Breast epithelium (tissue), 4 donors: ENCODE measurements at places on chromosomes 1 and 21. TPM values are rescaled to one million over a fixed set of nuclear protein-coding genes. Genes with fewer than 3 reads are reported as not detected.
A peak's percentile ranks its signal among the peaks of the same experiment; 100 is the strongest.

The VHLL gene
- 0.98 TPM for total RNA-seq

The CAPN9 gene
- not detected for total RNA-seq

The DYNLT5 gene
- 0.33 TPM for total RNA-seq

The LCE1F gene
- total RNA-seq = not detected

The C1QTNF12 gene
- total RNA-seq = not detected

DNA sequence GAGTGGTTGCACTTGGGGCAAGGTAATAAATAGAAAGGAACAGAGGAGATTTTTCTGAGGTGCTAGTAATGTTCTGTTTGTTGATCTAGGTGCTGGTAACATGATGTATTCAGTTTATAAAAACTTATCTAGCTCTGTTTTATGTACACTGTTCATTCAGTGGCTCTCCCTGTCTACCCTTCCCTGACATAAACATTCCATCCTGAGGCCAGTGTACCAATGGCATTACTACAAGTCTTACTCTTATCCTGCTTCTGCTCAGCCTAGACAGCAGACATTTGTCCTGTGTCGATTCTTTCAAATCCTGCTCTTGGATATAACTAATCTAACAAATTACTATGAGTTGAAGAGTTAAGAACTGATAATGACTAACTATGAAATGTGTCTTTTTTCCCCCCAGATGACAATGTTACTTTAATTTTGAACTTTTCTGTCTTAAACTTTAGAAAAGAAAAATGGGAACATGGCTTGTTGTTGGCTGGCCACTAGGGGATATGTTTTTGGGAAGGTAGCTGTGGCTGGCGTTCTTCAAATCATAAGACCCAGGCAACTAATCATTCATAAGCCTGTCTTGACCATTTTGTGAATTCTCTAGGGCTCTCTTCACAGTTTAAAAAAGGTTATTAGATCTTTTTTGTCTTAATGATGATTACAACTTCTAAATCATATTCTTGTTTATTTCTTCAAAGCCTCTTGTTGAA is 390.9 kb downstream of the PBX1 start:
- no peaks in the 10 kb centered on the region for H3K36me3 ChIP-seq
- no peak overlapping the region for H3K27ac ChIP-seq
- H3K4me1 ChIP-seq = no peaks in the 10 kb centered on the region
- DNase-seq = no peak

DNA sequence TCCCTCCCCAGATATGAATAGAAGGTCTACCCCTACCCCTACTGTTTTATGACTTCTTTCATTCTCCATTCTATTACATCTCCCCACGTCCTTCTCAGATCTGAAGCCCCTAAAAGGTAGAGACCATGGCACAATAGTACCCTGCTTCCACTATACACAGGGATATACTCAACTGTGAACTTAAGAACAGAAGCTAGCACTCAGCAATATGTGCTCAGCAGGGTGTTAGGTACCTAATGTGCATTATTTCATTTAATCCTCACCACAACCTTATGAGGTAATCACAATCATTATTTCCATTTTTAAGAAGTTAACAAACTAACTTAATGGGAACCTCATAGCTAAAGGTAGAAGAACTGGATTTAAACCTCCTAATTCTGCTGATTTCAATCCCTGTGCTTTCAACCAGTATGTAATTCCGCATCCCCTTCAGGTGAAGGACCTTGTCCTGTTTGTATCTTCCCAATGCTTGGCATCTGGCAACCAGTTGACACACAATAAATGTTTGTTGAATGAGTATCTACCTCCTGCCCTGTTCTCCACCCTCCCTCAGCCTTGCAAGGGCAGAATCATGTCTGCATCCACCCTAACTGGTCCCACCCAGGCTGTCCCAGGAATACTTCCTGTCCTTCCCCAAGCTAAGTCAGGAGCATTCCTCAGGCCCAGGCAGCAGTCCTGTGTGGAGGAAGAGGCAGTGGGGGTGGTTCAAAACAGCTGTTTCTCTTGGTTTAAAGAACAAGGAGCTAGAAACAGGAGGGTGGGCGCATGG is 6.5 kb downstream of the DENND2D start:
- H3K4me1 ChIP-seq = no peaks in the 10 kb centered on the region
- H3K36me3 ChIP-seq = no peaks in the 10 kb centered on the region
- no peaks in the 10 kb centered on the region for H3K27me3 ChIP-seq
- no peak for DNase-seq

GRCh38 chr1:78088486-78088885 is 42.7 kb downstream of the GIPC2 start:
- H3K4me1 ChIP-seq = no peaks in the 10 kb centered on the region
- H3K27ac ChIP-seq = no peak overlapping the region
- DNase-seq = no peak
- H3K36me3 ChIP-seq = no peaks in the 10 kb centered on the region

DNA sequence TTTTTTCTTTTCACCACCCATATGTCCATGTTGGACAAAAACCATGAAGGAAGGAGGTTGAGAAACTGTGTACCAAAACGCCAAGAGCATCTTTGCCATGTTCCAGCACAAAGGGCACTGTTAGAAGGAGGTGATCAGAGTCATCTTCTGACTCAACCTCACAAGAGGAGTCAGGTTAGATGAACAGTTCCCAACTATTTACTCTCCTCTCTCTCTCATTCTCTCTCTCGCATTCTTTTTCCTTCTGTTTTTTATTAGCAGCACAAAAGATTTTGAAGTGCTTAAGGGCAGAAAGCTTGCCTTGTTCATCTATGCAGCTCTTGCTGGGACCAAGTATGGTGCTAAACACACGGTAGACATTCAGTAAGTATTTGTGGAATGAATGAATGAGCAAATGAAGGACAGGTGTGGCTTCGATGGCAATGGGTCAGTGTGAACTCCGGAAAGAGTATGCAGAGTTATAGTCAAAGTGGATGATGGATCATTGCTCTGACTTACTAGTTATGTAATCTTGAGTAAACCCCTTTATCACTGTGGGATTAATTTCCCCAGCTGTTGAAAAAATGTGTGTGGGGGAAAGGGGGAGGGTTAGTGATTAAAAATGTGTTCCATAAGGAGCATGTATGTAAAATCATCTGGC is 33.9 kb downstream of the DDR2 start:
- no peaks in the 10 kb centered on the region for H3K36me3 ChIP-seq
- no peaks in the 10 kb centered on the region for H3K27me3 ChIP-seq
- H3K27ac ChIP-seq = no peak overlapping the region
- H3K4me1 ChIP-seq = peaks cover 4% of the 10 kb centered on the region
- no peak overlapping the region for H3K4me3 ChIP-seq

DNA sequence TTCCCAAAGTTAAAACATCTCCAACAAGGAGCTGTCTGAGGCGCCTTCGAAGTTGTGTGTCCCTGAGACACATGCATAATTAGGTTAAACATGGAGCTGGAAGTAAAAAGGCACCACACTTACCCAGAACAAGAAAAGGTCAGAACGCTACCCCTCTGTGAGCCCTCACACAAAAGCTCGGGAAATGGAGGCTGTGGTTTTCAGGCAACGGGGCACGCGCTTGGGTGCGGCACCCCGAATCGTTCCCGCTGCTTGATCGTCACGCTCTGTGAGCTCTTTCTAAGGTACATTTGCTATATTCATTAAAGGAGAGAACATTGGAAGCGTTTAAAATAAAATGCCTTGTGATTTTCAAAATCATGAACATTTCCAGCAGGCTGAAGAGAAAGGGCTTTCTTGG is 12.5 kb downstream of the CAPN8 start:
- H3K36me3 ChIP-seq = no peaks in the 10 kb centered on the region
- H3K4me1 ChIP-seq = no peaks in the 10 kb centered on the region
- no peak for DNase-seq

DNA sequence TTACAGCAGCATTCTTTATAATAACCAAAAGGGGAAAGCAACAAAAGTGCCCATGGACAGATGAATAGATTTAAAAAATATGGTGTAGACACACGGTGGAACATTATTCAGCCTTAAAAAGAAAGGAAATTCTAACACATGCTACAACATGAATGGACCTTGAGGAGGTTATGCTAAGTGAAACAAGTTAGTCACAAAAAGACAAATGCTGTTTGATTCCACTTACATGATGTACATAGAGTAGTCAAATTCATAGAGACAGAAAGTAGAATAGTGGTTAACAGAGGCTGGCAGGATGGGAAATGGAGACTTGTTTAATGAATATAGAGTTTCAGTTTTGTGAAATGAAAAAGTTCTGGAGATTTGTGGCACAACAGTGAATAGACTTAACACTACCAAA is 151.4 kb downstream of the CYYR1 start:
- H3K27ac ChIP-seq = no peak overlapping the region
- no peaks in the 10 kb centered on the region for H3K36me3 ChIP-seq
- DNase-seq = no peak
- no peaks in the 10 kb centered on the region for H3K4me1 ChIP-seq

DNA sequence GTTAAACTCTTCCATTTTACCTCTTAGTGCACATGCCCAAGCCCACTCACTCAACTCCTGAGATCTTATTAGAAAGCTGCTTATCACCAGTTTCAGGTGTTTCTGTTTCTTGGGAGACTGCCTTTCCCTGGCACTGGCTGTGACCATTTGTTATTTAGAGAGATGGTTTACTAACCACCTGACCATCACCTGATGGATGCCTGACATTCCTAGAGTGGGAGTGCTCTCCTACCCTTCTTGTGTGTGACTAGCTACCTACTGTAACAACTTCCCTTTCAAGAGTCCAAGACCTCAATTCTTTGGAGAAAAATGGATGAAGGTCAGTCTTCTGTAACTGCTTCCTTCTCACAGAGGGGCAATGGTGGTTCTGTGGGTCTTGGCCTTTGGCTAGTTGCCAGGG is 755.2 kb upstream of the ADAMTS5 start:
- no peak for DNase-seq
- no peak overlapping the region for H3K27ac ChIP-seq
- no peaks in the 10 kb centered on the region for H3K4me1 ChIP-seq
- H3K27me3 ChIP-seq = no peaks in the 10 kb centered on the region
- no peak overlapping the region for H3K4me3 ChIP-seq

- H3K4me3 ChIP-seq = no peak overlapping the region
- H3K36me3 ChIP-seq = no peaks in the 10 kb centered on the region
- no peak overlapping the region for H3K27ac ChIP-seq
- H3K27me3 ChIP-seq = no peaks in the 10 kb centered on the region
Observed at GRCh38 chr1:11286735-11287410, 13.9 kb downstream of the UBIAD1 start.

GRCh38 chr1:69492286-69492685 is 75.4 kb upstream of the LRRC7 start:
- H3K4me1 ChIP-seq = no peaks in the 10 kb centered on the region
- H3K36me3 ChIP-seq = no peaks in the 10 kb centered on the region
- H3K4me3 ChIP-seq = no peak overlapping the region
- DNase-seq = no peak
- no peaks in the 10 kb centered on the region for H3K27me3 ChIP-seq

GRCh38 chr1:153771841-153772593 is 3.2 kb upstream of the SLC27A3 start:
- H3K4me1 ChIP-seq = peaks cover 15% of the 10 kb centered on the region
- H3K27me3 ChIP-seq = no peaks in the 10 kb centered on the region
- H3K4me3 ChIP-seq = no peak overlapping the region
- H3K36me3 ChIP-seq = no peaks in the 10 kb centered on the region
- peak overlapping the region; percentile 94 for H3K27ac ChIP-seq

- H3K4me3 ChIP-seq = no peak overlapping the region
- DNase-seq = no peak
- H3K27ac ChIP-seq = no peak overlapping the region
- no peaks in the 10 kb centered on the region for H3K4me1 ChIP-seq
- no peaks in the 10 kb centered on the region for H3K27me3 ChIP-seq
Observed at GRCh38 chr1:42195841-42196240, 31.3 kb upstream of the GUCA2A start.

- no peaks in the 10 kb centered on the region for H3K27me3 ChIP-seq
- no peak for DNase-seq
- no peaks in the 10 kb centered on the region for H3K36me3 ChIP-seq
- no peaks in the 10 kb centered on the region for H3K4me1 ChIP-seq
Observed at GRCh38 chr1:7743346-7743745, 27.8 kb upstream of the VAMP3 start.

DNA sequence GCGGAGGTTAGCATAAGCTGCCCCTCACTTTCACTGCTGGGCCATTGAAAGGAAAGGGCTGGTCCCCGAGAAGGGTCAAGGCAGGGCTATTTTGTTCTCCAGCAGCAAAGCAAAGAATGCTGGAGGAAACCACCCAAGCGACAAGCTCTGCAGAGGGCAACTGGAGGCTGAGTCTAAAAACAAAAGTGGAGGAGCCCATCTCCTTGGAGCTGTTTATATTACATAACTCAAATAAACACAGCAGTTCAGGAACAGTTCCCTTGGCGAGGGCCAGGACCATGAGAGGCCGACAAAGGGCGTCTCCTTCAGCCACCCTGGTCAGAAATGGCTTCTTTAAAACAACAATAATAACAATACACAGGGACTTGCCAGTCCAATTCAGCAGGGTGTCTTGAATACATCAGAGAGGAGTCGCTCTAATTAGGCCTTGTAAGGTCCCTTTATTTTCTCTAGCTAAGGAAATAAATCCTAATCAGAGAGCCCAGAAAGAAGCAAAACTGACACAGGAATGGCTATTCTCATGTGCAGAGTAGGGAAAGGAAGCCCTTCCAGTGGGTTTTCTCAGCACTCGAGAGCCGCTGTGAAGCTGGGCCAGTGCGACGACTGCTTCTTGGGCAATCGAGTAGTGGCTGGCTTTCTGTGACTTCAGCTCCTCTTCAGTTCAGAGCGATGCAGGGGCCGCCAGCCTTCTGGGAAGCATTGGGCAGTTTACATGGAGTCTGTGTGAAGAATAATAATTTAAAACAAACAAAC is 57.0 kb upstream of the TARBP1 start:
- peak; percentile 76 for DNase-seq
- H3K36me3 ChIP-seq = no peaks in the 10 kb centered on the region

DNA sequence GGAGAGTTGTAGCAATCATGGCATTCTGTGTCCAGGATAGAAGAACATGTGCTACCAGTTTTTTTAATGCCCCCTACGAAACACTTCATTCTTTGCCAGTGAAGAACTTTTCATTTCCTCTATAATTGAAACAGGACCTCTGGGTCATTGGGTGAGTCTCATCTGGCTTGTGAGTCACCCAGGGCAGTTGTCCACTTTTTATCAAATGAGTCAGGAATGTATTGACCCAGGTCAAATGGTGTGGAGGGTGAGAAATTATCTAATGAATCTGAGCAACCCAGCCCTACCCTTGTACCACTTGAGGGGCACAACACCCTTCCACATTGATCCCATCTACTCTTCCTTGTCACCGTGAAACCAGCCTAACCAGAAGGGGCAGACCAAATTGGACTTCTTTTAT is 417.3 kb upstream of the PROX1 start:
- H3K36me3 ChIP-seq = no peaks in the 10 kb centered on the region
- no peaks in the 10 kb centered on the region for H3K4me1 ChIP-seq
- H3K27me3 ChIP-seq = no peaks in the 10 kb centered on the region
- no peak overlapping the region for H3K4me3 ChIP-seq
- H3K27ac ChIP-seq = no peak overlapping the region

GRCh38 chr1:62241371-62242131 is 46.9 kb downstream of the L1TD1 start:
- no peaks in the 10 kb centered on the region for H3K27me3 ChIP-seq
- no peaks in the 10 kb centered on the region for H3K4me1 ChIP-seq
- H3K4me3 ChIP-seq = no peak overlapping the region
- no peak for DNase-seq
